Aorta (tissue), 5 donors: ENCODE measurements at places on chromosomes 11 and 22. TPM values are rescaled to one million over a fixed set of nuclear protein-coding genes. Genes with fewer than 3 reads are reported as not detected.
A peak's percentile ranks its signal among the peaks of the same experiment; 100 is the strongest.

MPZL2 gene
- 3.8 TPM for polyA plus RNA-seq

DNA sequence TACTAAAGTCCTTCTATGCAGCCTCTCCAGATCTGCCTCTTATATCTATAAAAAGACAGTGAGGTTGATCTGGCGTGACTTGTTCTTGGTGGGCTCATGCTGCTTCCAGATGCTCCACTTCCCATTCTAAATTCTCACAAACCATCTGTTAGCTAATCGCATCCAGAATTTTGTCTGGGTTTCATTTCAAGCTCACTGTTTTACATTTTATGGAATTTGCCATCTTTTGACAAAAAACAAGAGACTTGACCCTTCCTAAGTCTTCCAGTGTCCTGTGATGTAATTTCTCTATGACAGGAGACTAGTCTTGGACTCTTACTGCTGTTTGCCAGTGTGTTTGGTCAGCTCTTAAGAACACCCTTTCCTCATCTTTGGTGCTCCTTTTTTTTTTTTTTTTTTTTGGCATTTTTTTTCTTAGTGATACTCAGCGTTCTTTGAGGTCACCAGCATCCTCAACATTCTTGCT, 23.0 kb downstream of the CRKL start:
- DNase-seq, result no peak

TRIM29 gene
- polyA plus RNA-seq, result 0.38 TPM

- DNase-seq, result peak; percentile 43
Measured at GRCh38 chr11:69204246-69204940, 48.7 kb downstream of the SMIM38 start.

- DNase-seq, result no peak
Measured at GRCh38 chr22:50488886-50489285, 2.2 kb downstream of the MIOX start.

- DNase-seq, result no peak
Measured at GRCh38 chr11:88051396-88051795, 123.8 kb downstream of the RAB38 start.

- DNase-seq, result peak; percentile 41
Measured at GRCh38 chr22:46607483-46608114, 12.6 kb upstream of the GRAMD4 start.
